ENCODE measurements at places on chromosomes 6 and 20. TPM values are rescaled to one million over a fixed set of nuclear protein-coding genes. Genes with fewer than 3 reads are reported as not detected.

DCDC2 gene
- total RNA-seq = 33.8 TPM

PTCRA gene
- total RNA-seq = 0.37 TPM

VGLL2 gene
- not detected for total RNA-seq

HAO1 gene
- total RNA-seq = 2.7 TPM

CD93 gene
- 38.4 TPM for total RNA-seq

HLA-DRB1 gene
- total RNA-seq = 174 TPM

DNA sequence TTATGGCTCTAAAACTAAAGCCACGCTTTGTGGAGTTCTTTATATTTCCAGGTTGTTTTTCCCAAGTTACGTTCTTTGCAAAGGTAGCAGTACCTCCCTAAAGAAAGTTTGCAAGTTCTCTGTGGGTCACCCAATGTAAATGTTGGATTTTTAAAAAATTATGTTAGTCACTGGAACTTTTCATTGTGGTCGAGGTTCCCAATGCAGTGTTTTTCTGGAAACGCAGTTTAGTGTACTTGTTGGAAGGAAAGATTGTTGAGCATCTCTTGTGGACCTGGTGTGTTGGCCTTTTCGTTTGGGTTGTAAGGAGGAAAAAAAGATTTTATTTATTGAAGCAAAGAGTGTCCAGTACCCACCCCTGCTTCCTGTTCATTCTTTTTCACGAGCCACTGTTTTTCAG is 1.4 kb downstream of the TOP1 start:
- DNase-seq = no peak

DNA sequence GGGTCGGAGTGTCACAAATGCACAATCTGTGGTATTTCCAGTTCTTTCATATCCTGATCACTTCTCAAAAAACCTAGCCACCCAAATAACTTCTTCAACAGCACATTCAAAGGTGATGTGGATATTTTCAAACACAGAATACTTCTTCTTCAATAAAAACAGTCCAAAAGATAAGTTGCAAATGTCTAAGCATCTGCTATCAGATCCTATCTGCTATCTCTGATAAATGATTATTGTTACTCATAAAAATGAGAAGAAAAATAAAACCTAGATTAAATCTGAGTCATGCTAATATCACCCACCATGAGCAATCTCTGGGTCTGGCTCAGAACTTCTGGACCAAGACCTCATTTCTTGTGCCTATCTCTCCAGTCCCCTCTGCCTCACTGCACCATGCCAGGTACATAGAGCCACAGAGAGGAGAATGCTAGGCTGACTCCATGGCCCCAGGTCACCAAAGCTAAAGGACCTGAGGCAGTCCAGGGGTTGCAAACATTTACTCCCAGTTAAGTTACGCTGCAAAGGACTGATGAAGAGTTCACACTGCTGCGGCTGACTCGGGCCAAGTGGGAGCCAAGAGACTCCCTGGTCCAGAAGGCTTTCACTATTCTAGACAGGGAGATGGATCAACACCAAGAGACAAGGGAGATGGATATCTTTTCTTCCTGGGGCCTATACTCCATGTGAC is 101.4 kb downstream of the KIF13A start:
- DNase-seq = no peak

DNA sequence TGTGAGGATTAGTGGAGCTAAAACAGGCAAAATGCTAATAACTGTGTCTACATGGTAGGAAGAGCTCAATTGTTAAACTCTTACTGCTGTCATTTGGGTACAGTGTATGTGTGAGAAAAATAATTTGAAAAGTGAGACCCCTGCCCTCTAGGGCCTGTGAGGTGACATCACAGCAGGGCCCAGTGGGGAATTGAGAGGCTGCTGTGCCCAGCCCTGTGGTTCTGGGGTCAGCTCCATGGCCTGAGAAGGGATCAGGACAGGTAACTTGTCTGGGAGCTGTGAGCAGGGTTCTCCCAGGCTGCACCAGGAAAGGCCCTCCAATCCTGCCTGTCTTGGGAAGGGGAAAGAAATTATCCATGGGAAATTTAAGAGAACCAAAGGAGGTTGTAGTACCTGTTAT is 1.3 kb downstream of the SIRPB1 start:
- DNase-seq = no peak

DNA sequence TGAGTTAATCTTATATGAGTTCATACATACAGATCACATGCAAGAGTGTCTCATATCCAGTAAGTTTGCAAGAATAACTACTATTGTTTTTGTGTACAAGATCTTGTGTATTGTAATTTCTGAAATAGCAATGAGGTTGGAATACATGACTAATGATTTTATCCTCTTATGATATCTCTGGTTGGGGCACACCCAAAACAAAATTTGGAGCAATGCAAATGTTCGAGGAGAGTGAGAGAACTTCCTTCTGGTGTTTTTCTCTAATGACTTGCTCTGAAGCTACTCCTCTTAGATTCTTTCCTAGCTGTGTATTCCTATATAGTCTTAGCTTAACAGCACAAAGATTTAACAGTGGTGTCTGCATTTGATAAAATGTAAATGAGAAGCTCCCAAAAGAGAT is 252.5 kb downstream of the LAMA2 start:
- no peak for DNase-seq

- no peak for DNase-seq
These were observed 53.5 kb downstream of the GOPC start for GRCh38 chr6:117548797-117549301.

- DNase-seq = no peak
These were observed 68.8 kb downstream of the CDS2 start for GRCh38 chr20:5195655-5196054.

DNA sequence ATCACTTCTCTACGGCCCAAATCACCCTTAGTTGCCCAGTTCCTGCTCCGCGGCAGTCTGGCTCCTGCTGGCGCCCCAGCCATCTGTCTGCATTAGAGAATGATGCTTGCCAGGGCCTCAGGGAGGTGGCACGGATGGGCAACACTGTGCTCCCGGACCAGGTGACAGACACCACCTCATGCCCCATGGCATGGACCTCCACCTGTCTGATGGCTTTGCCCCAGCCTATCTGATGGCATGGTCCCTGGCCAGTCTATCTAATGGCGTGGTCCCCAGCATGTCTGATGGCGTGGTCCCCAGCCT is 18.8 kb upstream of the MRGBP start:
- no peak for DNase-seq

GRCh38 chr6:74492587-74492986 is 713.3 kb downstream of the COL12A1 start:
- DNase-seq = no peak

DNA sequence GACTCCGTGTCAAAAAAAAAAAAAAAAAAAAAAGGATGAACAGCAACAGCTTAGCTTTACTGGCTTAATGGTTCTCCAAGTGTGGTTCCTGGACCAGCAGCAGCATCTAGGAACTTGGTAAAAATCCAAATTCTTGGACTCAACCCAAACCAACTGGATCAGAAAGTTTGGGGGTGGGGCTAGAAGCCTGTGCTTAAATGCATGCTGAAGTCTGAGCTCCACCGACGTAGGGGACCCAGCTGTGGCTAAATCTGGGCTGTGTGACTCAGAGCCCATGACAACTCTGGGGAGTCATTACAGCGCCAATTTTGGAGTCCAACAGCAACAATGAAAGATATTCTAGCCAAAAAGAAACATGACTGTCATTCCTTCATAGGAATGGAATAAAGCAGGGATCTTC is 13.6 kb upstream of the CHD6 start:
- DNase-seq = no peak

GRCh38 chr6:170253910-170254269 is 37.0 kb downstream of the DLL1 start:
- DNase-seq = no peak

DNA sequence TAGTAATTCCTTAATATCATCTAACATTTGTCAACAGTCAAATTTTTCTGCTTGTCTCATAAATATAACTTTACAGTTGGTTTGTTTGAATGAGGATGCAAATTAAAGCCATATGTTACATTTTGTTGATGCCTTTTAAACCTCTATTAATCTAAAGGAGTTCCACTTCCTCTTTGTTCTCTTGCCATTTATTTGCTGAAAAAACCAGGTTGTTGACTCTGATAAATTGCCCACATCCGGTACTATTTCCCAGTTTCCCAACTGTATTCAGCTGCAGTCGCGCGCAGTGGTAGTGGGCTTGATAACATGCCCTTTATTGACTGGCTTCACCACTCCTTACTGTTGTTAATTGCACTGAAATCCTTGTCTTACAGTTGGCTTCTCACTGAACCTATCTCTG is 32.8 kb upstream of the SIRPB2 start:
- DNase-seq = no peak

DNA sequence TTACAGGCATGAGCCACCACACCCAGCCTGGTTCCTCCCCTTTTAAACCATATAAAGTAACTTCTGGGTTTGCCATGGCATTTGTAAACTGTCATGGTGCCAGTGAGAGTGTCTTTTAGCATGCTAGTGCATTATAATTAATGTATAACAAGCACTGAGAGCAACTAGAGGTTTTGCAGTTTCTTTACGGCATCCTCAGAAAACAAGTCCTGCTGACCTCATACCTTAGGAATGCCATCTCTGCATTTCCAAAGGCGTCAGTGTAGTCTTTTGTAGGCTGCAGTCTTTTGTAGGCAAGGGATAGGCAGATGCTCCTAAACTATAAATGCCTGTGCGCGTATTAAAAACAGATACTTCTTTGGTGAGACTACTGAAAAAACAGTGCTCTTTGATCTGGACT is 75.0 kb upstream of the EZR start:
- no peak for DNase-seq

DNA sequence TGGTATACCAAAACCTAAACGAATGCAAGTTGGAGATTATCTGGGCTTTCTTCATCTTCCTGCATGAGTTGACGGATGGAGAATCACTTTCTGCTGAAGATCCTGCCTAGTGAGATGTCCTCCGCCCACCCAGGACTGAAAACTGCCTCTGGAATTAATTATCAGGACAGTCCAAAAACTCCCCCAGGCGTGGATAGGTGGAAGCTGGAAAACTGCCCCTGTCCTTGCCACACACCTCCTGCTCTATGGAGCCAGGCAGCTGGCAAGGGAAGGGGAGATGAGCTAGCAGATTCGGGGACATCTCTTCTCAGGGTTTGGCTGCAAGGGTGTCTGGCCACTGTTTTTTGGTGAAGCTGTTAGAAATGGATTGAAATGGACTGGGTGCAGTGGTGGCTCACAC is 89.3 kb upstream of the ZNFX1 start:
- DNase-seq = no peak

GRCh38 chr6:2839195-2839981 is 2.3 kb downstream of the SERPINB1 start:
- no peak for DNase-seq

DNA sequence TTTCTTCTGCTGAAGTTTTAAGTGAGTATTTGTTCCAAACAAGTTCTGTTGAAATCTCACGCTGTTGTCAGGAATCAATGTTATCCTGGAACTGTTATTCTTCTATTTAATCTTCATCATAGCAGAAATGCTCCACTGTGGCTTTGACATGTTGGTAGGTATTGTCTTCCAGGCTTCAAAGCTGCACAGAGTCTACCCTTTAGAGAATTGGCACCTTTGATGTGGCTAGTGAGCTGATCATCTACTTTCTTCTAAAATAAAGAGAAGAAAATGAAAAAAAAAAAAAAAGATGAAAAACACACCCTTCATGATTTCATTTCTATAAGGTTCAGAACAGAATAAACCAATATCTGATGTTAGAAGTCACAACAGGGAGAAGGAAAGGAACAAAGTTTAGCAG is 5.8 kb upstream of the ZSCAN23 start:
- DNase-seq = no peak

GRCh38 chr6:144722925-144723324 is 437.8 kb downstream of the UTRN start:
- DNase-seq = no peak

DNA sequence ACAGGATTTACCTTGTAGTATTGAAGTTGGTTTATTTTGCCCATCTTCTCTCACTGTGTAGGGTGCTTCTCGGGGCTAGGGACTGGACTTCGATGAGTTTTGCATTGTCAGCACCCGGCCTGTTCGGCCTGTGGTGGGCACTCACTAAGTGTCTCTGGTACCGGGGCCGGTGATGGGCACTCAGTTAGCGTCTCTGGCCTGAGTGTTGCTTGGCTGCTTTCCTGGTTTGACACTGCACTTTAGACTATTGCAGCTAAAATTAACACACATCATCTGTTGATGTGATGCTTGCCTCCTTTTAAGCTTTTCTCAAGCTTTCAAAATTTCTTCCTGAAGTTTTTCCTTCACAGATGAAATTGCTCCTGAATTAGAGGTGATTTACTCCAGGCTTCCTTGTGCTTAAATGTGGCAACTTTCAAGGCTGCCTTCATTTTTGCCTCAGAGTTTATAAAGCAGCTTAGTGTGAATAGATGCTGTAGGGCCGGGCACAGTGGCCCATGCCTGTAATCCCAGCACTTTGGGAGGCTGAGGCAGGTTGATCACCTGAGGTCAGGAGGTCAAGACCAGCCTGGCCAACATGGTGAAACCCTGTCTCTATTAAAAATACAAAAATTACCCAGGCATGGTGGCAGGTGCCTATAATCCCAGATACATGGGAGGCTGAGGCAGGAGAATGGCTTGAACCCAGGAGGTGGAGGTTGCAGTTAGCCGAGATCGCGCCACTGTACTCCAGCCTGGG is 41.7 kb upstream of the TULP4 start:
- DNase-seq = no peak
